ENCODE measurements at places on chromosomes 2 and 18.
A peak's percentile ranks its signal among the peaks of the same experiment; 100 is the strongest.

DNA sequence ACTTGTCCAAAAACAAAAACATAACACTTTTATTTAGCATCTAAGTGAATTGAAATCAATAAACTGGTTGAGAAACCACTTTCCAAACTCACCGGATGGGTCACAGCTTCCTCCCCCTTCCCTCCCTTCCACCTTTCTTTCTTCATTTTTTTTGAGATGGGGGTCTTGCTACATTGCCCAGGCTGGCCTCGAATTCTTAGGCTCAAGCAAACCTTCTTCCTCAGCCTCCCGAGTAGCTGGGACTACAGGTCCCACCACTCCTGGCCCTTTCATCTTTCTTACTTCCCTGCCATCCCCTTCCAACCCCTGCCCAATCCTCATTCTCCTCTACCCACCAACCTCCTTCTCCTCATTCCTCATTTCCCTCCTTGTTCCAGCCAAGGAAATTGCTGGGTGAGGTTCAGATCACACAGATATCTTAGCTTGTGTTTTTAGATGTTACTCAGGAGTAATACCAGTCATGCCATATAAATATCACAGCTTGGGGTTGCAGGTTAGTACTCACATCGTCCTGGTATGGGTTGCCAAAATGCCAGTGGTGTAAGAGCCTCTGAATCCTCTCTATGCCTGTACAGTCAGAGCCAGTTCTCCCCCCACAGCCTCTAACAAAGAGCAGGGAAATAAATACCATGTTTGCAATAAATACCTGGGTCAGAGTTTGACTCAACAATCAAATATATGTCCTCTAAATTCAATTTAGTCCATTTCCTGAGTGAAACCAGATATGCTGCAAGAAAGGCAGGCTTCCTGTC lies 132.7 kb upstream of the NDUFV2 start:
- peak; percentile 65 for DNase-seq

- no peak for DNase-seq
These were observed 22.2 kb upstream of the SMAD4 start for GRCh38 chr18:51007790-51008139.

DNA sequence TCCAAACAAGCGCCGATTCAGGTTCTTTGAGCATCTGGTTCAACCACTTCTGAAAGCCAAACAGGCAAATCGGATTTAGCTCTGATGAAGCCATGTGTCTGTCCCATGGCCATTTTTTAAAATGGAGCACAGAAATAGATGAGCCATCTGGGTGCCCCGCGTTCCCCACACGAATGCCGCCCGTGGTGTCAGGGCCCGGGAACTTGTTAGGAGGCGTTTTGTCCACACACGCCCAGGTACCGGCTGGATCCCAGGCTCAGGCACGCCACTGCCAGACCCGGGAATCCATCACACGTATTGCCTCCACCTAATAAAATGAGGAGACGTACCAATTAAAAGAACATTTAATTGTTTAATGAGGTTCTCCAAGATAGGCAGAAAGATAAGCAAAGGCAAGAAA lies 374.4 kb upstream of the SALL3 start:
- DNase-seq = no peak

DNA sequence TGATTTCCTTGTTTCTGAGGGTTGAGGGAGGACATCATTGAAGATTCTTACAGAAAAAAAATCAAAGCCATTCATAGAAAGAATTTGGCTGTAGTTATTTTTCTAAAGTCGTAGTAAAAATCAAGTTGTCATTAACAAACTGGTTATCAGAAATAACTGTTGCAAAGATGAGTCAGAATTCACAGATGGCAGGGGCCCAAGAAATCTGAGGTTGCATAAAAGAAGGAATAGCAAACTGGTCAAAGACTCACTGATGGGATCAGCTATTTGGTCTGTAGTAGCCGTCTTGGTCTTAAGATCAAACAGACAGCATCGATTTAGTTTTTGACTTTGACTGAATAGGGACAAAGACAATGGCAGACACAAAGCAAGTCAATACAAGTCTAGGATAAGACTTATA lies 334.3 kb downstream of the FIGN start:
- peak; percentile 14 for DNase-seq

DNA sequence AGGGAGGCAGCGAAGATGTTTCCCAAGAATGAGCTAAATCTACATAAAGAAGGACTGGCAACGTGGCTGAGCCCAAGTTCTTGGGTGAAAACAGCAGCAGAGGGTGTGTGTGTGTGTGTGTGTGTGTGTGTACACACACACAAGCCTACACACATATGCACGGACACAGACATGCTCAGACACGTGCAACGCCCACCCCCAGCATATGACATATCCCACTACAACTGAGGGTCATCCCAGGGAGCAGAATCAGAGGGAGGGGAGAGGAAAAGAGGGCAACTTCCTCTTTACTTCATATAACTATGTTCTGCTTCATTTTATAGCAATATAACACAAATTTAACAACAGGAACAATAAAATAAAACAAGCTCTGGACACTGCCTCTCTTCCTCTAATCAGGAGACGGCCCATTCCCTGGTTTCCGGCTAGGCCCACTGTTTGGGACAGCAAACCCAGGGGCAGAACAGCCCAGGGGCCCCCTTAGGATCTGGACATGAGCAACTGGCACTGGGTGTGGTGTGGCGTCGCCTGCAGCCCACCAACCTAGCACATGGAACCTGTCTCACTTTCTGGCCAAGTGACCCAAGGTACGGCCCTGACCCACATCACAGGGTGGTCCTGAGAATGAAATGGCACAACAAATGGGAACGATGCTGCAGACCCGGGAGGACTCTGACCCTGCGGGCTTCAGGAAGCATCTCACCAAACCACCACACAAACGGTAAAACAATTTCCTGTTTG lies 25.0 kb downstream of the FAM178B start:
- no peak for DNase-seq
